ENCODE measurements at places on chromosomes 12 and 14.

GRCh38 chr14:100526057-100526456 lies 61.2 kb downstream of the BEGAIN start:
- no peak for DNase-seq

DNA sequence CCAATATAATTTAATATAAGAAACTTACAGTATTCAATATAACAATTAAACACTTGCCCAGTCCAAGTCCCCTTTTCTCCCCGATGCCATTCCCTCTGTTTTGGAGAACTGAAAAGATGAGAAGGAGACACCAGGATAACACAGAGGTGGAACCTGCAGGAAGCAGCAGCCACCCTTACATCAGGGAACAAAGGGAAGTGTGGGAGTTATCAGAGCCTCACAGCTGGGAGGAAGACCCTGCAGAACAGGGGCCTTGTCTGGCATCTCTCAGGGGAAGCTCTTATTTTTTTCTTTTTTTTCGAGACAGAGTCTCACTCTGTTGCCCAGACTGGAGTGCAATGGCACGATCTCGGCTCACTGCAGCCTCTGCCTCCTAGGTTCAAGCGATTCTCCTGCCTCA lies 52.6 kb downstream of the CALM1 start:
- DNase-seq: no peak

GRCh38 chr14:22753586-22753985 lies 12.9 kb upstream of the OXA1L start:
- DNase-seq: no peak

DNA sequence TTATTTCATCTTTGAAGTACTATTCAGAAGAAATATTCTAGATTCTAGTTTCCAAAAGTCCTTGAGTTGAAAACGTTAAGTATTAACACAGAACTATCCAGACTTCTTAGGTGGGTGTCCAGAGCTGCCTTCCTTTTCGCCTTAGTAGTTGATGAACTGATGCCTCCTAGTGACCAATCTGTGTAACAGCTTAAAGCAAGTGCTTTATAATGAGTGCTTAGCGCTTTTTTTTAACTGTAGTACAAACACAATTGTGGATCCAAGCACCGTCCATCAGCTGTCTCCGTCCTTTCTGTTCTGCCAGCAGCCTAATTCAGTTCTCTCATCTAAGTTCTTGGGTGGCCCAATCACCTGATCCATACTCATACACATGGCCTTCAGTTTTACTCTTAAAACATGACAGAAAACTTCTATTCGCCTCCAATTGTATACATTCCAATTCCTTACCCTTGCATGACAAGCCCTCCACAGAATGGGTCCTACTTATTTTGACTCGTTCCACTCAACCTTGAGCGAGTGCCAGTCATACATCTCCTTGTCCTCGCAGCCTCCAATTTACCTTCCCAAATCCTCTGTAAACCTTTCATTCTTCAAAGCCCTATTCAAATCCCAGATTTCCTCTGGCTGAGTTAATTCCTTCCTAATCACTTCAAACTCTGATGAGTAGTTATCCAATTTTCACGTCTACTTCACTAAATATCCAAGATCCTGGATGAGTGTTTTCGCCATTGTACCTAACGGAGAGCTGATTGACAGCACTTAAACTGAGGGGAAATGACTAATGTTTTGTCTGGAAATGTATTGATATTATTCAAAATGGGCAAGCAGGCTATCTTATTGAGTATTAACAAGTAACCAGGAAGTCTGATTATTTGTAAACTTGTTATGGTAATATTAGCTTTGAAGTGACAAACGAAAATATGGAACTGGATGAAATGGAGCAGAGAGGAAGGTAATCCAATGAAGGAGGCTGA lies 5.8 kb upstream of the PHLDA1 start:
- peak; percentile 91 for DNase-seq

GRCh38 chr12:57998251-57998650 lies 56.9 kb downstream of the ATP23 start:
- DNase-seq: no peak

GRCh38 chr12:8584004-8584403 lies 28.7 kb downstream of the AICDA start:
- DNase-seq: no peak

GRCh38 chr14:74459289-74459946 lies 33.4 kb upstream of the SYNDIG1L start:
- DNase-seq: no peak

DNA sequence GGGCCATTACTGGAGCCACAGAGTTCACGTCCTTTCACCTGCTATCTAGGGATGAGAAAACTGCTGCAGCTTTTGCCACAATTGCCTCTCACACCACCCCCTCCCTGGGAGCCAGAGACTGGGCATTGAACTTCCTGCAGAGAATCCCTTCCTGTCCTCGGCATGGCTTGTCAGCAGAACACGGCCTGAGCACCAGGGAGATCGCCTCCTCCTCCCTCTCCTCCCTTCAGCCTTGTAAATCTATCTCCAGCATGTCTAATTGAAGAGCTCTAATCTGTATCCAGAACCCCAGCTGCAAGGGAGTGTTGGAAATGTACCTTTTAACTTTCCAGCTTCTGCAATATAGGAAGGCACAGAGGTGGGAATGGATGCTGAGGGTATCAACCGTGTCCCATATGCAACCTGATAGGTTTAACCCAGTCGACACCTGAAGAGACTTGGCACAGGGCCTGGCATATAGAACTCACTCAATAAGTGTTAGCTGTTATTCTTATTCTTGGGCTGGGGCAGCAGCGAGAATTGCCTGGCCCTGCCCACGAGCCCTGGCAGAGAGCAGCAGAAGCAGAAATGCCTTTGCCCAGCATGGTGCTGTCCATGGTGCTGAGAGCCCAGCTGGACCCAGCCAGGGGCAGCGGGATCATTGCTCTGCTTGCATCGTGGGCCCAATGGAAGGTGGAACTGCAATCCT lies 26.8 kb downstream of the TMEM63C start:
- no peak for DNase-seq

DNA sequence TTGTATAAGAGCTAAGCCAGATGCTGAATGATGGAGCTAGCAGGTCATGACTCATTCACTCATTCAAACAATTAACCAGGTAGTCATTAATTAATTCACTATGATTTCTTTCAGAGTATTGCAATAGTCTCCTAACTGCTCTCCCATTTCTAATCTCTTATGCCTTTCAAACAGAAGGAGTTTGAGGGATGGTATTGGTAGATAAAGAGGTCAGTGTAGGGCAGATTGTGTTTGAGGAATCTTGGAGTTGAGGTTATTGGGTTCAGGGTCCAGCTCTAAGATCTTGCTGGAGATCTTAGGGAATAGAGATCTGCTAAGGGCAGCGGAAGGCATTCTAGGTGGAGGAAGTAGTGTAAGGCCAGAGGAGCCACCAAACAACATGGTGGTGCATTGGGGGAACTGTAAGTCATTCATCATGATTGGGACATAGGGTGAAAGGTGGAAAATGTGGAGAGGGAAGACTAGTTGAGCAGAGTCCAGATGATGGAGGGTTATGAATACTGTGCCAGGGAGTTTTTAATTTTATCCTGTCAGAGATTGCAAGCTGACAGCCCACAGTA lies 11.7 kb downstream of the DGKA start:
- DNase-seq: no peak

- DNase-seq: no peak
Observed at GRCh38 chr12:24905431-24905830, 43.5 kb downstream of the BCAT1 start.

- no peak for DNase-seq
Observed at GRCh38 chr14:89000007-89000942, 175.8 kb downstream of the TTC8 start.

DNA sequence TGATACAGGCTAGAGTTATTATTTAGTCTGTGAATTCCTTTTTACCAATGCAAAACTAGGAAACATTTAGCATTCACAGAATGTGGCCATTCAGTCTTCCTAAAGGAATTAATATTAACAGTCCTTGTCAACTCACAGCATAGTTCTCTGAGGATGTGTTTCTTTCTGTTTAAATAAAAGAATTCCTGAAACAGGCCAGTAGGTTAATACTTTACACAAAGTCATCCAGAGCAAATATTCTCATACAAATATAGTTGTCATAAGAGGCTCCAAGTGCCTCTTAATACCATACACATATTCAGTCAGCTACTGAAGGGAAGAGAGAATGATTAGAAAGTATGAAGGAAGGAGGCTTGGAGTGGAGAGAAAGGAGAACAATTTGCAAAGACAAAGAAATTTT lies 120.1 kb downstream of the LMNTD1 start:
- DNase-seq: no peak

GRCh38 chr12:75047885-75048525 lies 161.6 kb downstream of the KCNC2 start:
- no peak for DNase-seq

DNA sequence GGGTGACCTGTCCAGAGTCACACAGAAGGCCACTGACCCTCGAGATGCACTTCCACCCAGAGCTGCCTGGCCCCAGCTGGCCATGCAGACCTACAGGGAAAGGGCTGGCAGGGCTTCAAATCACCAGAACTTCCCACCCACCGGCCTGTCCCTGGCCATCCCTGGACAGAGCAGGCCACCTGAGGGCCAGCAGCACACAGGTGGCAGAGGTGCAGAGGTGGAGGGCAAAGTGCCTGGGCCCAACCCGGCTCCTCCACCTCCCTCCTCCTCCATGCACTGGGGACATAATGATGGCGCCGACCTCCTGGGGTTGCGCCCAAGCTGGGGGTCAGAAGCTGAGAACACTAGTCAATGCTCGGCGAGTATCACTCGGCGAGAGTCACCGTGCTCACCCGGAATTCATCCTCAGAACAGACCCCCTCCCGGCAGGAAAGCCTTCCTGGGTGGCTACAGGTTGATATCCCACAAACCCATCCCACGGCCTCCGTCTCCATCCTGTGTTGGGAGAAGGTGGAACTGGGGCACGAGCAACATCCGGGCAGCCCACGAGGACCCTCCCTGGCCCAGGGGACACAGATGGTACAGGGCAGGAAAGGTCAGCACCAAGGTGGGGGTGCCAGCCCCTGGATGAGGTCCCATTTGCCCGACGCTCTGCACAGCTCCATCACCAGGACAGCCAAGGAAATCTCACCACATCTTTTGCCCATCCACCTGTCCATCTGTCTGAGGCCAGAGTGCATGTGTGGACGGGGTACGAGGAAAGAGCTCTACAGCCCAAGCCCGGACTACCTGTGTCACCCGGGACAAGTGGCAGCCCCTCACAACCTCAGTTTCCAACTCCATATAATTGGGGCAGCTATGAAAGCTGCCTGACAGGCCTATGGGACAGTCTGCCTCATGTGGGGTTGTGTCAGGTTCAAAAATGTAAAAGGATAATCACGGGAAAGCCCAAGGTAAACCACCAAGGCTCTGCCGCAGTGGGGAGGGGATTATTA lies 10.8 kb downstream of the BEGAIN start:
- DNase-seq: no peak

GRCh38 chr14:67599698-67600561 lies at the start of gene PIGH:
Gene PIGH, minus strand, starts transcription at chr14:67600268. Its CDS starts 65 bp downstream, at chr14:67600203.
- DNase-seq: peak; percentile 4

GRCh38 chr12:4269279-4269991 lies 4.1 kb upstream of the CCND2 start:
- no peak for DNase-seq

DNA sequence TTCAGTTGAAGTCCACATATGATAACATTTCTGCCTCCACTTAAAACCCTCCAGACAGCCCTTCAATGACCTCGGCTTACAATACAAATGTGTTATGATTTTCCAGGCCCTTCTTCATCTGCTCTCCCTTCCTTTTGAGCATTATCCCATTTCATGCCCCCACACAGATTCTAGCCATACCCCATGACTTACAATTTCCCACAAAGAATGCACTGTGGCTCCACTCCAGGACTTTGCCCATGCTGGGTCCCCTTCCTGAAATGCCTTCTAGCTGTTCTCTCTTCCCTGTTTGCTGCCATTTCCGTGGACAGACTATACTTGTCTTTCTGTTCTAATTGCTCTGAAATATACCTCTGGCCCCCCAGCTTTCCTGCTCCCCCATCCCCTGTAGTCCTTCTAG lies 963.2 kb downstream of the DIO2 start:
- no peak for DNase-seq

DNA sequence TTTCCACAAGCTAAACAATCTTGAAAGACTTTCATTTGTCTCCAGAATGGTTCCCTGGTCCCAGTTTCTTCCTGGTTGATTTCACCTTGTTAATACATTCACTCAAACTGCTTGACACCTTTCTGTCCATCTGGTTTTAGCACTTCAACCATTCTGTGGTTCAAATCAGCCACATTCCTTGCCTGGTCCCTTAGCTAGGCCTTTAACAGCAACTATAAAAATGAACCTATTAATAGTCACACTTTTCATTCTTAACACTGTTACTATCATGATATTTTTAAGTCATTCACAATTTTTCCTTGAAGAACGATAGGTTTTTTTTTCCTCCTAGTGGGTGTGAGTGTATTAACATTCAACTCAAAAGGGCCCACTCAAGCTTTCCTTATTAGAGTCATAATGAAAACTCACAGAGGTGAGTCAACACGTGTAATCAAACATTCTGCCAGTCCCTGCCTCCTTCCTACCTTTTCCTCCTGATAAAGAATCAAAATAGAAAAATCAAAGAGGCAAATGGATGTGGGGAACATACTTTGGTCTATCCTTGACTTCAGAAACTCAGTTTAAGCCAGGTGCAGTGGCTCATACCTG lies 34.4 kb upstream of the CCNT1 start:
- no peak for DNase-seq

DNA sequence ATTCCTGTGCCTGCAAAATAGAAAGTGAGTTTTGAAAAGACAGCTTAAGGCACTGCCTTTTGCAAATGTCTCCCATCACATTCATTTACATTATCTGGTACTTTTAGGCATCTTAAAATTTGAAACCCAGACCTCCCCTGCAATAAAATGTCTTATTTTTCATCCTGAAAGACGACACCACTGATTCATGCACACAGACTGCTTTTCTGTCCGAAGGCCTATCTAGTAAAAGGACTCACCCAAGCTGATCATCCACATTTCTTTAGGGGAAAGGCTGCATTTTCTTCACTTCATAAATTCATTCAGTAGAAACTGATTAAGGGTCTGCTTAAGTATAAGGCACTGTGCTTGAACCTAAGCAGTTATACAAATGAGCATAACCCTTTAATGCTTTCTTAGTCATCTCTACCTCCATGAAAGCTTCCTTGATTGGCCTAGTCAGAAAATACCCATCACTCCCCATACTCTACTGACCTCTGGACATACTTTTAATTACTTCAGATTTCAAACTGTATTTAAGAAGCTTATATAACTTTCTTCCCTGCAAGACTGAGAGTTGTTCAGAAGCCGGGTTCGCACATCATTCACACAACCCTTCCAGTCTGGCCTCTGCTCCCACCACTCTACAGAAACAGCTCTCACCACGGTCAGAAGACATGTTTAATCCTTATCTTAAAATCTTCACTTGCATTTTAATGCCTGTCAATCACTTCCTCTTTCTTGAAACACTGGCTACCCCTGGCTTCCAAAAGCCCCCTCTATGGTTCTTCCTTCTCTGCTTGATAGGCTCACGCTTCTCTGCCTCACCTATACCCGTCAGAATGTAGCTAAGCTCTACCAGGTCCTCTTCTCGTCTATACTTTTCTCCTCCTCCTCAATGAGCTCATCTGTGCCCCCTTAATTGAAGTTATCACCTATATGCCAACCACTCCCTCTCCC lies 288.6 kb downstream of the MED13L start:
- DNase-seq: no peak
